Body of pancreas (tissue), 4 donors: ENCODE measurements at places on chromosomes 12 and 14. TPM values are rescaled to one million over a fixed set of nuclear protein-coding genes. Genes with fewer than 3 reads are reported as not detected.
A peak's percentile ranks its signal among the peaks of the same experiment; 100 is the strongest.

- H3K4me1 ChIP-seq = no peaks in the 10 kb centered on the region
- H3K27ac ChIP-seq = no peak overlapping the region
- no peak for DNase-seq
These were observed 120.8 kb upstream of the PLXNC1 start for GRCh38 chr12:94027561-94027960.

GRCh38 chr14:50040401-50040775, 76.0 kb downstream of the VCPKMT start:
- no peak for DNase-seq
- H3K27ac ChIP-seq = no peak overlapping the region
- peaks cover 23% of the 10 kb centered on the region for H3K4me1 ChIP-seq
- H3K36me3 ChIP-seq = no peaks in the 10 kb centered on the region

DNA sequence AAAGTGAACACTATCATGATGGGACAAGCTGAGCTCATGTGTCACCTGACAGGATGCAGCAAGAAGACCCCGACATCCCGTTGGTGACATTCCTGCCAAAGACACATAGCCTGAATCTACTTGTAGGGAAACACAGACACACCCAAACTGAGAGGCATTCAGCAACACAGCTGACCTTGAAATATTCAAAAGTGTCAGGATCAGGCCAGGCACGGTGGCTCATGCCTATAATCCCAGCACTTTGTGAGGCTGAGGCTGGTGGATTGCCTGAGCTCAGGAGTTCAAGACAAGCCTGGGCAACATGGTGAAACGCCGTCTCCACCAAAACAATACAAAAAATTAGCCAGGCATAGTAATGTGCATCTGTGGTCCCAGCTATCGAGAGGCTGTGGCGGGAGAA, 232.0 kb upstream of the PLXNC1 start:
- no peak overlapping the region for H3K27ac ChIP-seq
- no peak for DNase-seq
- H3K4me1 ChIP-seq = no peaks in the 10 kb centered on the region
- H3K4me3 ChIP-seq = no peak overlapping the region
- H3K36me3 ChIP-seq = no peaks in the 10 kb centered on the region
- no peaks in the 10 kb centered on the region for H3K27me3 ChIP-seq

GRCh38 chr12:111436811-111437210, 31.1 kb downstream of the SH2B3 start:
- no peak for DNase-seq
- no peaks in the 10 kb centered on the region for H3K27me3 ChIP-seq
- H3K36me3 ChIP-seq = no peaks in the 10 kb centered on the region
- no peak overlapping the region for H3K27ac ChIP-seq
- H3K4me3 ChIP-seq = no peak overlapping the region

GRCh38 chr14:103296007-103296406, 38.0 kb upstream of the EIF5 start:
- H3K4me1 ChIP-seq = no peaks in the 10 kb centered on the region
- H3K4me3 ChIP-seq = no peak overlapping the region
- H3K27me3 ChIP-seq = no peaks in the 10 kb centered on the region

- DNase-seq = no peak
- no peak overlapping the region for H3K27ac ChIP-seq
These were observed 151.4 kb upstream of the AVPR1A start for GRCh38 chr12:63302269-63302940.

GRCh38 chr14:35949920-35950513, 123.9 kb downstream of the BRMS1L start:
- peaks cover 8% of the 10 kb centered on the region for H3K4me1 ChIP-seq
- H3K36me3 ChIP-seq = no peaks in the 10 kb centered on the region
- no peak overlapping the region for H3K4me3 ChIP-seq
- no peaks in the 10 kb centered on the region for H3K27me3 ChIP-seq
- no peak overlapping the region for H3K27ac ChIP-seq
- DNase-seq = peak; percentile 24

- peak; percentile 71 for DNase-seq
- H3K36me3 ChIP-seq = no peaks in the 10 kb centered on the region
- H3K4me3 ChIP-seq = no peak overlapping the region
- H3K27me3 ChIP-seq = no peaks in the 10 kb centered on the region
These were observed 53.4 kb downstream of the CYP46A1 start for GRCh38 chr14:99737451-99737951.

- no peak overlapping the region for H3K27ac ChIP-seq
- H3K36me3 ChIP-seq = no peaks in the 10 kb centered on the region
- H3K27me3 ChIP-seq = no peaks in the 10 kb centered on the region
- no peak for DNase-seq
- H3K4me3 ChIP-seq = no peak overlapping the region
These were observed 170.9 kb upstream of the PTPRQ start for GRCh38 chr12:80273144-80273543.

- H3K27ac ChIP-seq = no peak overlapping the region
- no peak overlapping the region for H3K4me3 ChIP-seq
- DNase-seq = no peak
- H3K4me1 ChIP-seq = peaks cover 18% of the 10 kb centered on the region
- H3K27me3 ChIP-seq = no peaks in the 10 kb centered on the region
These were observed 37.9 kb downstream of the PITPNM2 start for GRCh38 chr12:123113026-123113425.

- no peak overlapping the region for H3K27ac ChIP-seq
- no peak overlapping the region for H3K4me3 ChIP-seq
- no peaks in the 10 kb centered on the region for H3K4me1 ChIP-seq
- no peak for DNase-seq
These were observed 11.1 kb downstream of the BCL11B start for GRCh38 chr14:99260587-99261551.

DNA sequence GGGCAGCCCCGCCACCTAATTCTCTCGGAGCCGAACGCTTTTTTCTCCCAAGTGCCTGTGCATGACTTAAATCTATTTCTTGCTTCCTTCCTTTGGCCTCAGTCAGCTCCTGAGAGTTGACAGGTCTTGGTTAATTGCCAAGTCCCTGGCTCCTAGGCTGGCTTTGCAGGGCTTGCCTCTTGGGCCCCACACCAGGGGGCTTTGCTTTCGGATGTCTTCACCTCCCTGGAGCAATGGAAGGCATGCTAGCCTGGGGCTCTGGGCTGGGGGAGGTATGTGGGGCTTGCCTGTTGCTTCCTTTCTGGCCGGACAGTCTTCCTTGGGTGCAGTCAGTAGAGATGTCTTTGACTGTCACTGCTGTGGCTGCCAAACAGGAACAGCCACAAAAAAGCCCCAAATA, 2.2 kb upstream of the KRT80 start:
- DNase-seq = peak; percentile 42
- H3K4me3 ChIP-seq = no peak overlapping the region
- no peaks in the 10 kb centered on the region for H3K27me3 ChIP-seq

DNA sequence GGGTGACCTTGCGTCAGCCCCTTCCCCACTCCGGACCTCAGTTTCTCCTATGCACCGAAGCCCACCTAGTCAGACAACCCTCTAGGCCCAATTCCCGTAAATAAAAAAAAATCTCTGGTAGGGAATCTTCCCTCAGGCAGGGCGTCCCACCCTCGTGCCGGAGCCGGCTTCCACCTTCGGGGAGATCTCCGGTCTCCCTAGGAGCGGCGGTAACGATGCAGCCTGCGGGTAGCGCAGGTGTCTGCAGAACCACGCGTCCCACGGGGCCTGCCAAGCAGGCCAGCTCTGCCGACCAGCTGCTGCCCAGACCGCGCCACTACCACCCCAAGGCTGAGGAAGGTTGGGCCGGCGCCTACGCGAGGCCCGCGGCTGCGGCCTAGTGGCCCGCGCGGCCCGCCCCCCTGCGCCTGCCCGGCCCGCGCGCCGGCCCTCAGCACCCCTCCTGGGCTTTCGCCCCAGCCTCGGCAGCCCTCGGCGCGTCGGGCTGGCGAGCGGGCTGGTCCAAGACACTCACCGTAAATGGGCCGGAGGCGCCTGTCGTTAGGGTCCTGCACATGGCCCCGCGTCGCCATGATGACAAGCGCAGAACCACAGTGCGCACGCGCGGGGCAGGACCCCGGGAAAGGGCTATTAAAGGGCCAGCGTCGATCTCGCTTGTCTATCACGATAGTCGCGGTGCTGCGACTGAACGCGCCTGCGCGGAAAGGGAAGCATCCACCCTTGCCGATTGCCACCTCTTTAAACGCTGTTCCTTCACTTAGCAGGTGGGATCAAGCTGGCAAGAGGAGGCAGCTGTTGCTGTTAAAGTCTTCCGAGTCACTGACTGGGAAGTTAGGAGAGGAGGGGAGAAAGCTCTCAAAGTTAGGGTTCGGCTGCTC, at the start of gene NAA25:
NAA25 (minus strand) TSS at position 582 of the 878 bp plus-strand sequence; CDS start at position 572, 10 bp downstream.
- H3K27me3 ChIP-seq = no peaks in the 10 kb centered on the region
- peak; percentile 92 for DNase-seq
- no peaks in the 10 kb centered on the region for H3K36me3 ChIP-seq
- H3K27ac ChIP-seq = peak within 1 kb of the TSS; percentile 98

DNA sequence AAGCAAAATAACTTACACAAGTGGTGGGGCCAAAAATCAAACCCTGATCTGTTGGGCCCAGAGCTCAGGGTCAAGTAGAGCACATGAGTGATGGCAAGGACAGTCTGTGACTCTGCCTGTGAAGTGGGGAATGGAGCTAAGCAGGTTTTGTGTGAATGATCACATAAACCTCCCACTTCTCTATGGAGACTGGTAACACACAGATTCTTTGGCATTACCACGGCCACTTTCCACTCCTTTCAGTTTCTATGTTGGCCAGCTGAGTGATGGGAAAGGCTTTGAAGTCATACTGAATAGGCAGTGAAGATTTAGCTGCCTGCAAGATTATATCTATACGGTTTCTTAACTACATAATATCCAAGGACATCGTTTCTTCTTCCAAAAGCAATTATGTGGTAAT, 97.9 kb downstream of the ARMH4 start:
- no peak overlapping the region for H3K27ac ChIP-seq
- no peak overlapping the region for H3K4me3 ChIP-seq
- no peaks in the 10 kb centered on the region for H3K36me3 ChIP-seq
- no peaks in the 10 kb centered on the region for H3K27me3 ChIP-seq

GRCh38 chr14:44981198-44981597, 19.2 kb downstream of the TOGARAM1 start:
- no peak overlapping the region for H3K27ac ChIP-seq
- no peak for DNase-seq

- DNase-seq = no peak
- no peaks in the 10 kb centered on the region for H3K36me3 ChIP-seq
- H3K27me3 ChIP-seq = no peaks in the 10 kb centered on the region
- H3K4me1 ChIP-seq = no peaks in the 10 kb centered on the region
These were observed 39.6 kb upstream of the TRAF3 start for GRCh38 chr14:102737402-102738372.

GRCh38 chr12:4111010-4111409, 162.6 kb upstream of the CCND2 start:
- H3K27ac ChIP-seq = no peak overlapping the region
- no peak for DNase-seq
- no peak overlapping the region for H3K4me3 ChIP-seq
- no peaks in the 10 kb centered on the region for H3K27me3 ChIP-seq

DNA sequence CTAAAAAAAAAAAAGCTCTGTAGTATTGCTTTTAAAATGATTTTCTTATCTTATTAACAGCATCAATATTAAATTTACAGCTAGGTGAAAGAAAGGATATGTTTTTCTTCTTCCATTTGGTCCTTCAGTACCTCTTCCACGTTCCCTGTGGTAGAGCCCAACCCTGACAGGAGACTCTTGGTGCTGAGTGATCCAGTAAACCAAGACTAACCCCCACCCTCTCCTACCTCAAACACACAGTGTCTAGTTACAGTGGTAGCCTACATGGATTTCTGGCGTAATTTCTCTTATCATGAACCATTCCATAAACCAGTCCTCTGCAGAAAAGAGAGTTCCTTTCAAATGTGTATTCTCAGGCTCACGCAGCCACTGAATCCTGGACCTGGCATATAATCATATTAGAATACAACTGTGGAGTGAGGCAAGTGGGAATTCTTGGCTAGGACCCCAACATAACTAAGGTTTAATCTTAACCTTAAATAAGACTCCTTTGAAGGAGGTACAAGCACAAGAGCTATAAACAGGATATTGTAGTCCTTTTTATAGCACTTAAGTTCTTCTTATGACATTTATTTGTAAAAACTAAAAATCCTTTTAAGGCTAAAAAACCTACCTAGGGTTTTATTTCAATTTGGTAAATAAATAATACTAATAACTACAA, 27.1 kb downstream of the TXNRD1 start:
- H3K4me1 ChIP-seq = no peaks in the 10 kb centered on the region
- H3K4me3 ChIP-seq = no peak overlapping the region
- no peaks in the 10 kb centered on the region for H3K36me3 ChIP-seq
- H3K27me3 ChIP-seq = no peaks in the 10 kb centered on the region
- no peak for DNase-seq
- no peak overlapping the region for H3K27ac ChIP-seq

GRCh38 chr12:3437986-3438385, 53.0 kb upstream of the PRMT8 start:
- no peak overlapping the region for H3K27ac ChIP-seq
- H3K36me3 ChIP-seq = no peaks in the 10 kb centered on the region
- no peak for DNase-seq
- no peaks in the 10 kb centered on the region for H3K4me1 ChIP-seq

DNA sequence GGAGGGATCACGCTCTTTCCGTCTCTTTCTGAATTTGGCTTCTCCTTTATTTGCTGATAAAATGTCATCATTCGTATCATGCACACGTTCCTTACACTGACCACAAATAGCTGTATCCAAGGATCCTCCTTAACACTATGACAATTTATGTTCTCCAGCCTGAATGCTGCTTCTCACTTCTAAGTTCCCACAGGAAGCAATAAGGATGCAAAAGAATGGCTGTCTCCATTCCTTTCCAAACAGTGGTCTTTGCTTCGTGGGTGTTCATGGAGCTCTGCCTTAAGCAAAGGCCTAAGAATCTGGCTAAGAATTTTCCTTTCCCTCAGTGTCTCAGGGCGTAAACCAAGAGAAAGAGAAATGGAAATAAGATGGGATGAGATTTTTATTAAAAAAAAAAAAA, 200.2 kb downstream of the ITPR2 start:
- H3K27ac ChIP-seq = no peak overlapping the region
- H3K36me3 ChIP-seq = peaks cover 5% of the 10 kb centered on the region
- H3K4me1 ChIP-seq = peaks cover 7% of the 10 kb centered on the region

GRCh38 chr14:76706811-76707210, 54.5 kb upstream of the VASH1 start:
- H3K27me3 ChIP-seq = no peaks in the 10 kb centered on the region
- no peak overlapping the region for H3K4me3 ChIP-seq
- no peak overlapping the region for H3K27ac ChIP-seq
- H3K4me1 ChIP-seq = no peaks in the 10 kb centered on the region
- H3K36me3 ChIP-seq = no peaks in the 10 kb centered on the region
- no peak for DNase-seq

Gene DPPA3
- total RNA-seq = not detected

Gene TAS2R50
- 3.3 TPM for total RNA-seq

Gene KIF5A
- total RNA-seq = 1.3 TPM

Gene SLC6A13
- not detected for total RNA-seq

Gene TDRD9
- 2.0 TPM for total RNA-seq

Gene ALDH1L2
- 31.1 TPM for total RNA-seq

Gene HSPB8
- 14.8 TPM for total RNA-seq

Gene SYT1
- total RNA-seq = 1.0 TPM

Gene CPM
- 34.6 TPM for total RNA-seq

Gene GPR132
- total RNA-seq = not detected

Gene TM9SF1
- 57.9 TPM for total RNA-seq

Gene SLC35F4
- total RNA-seq = not detected

Gene CTSG
- not detected for total RNA-seq

Gene CLEC12A
- total RNA-seq = 0.99 TPM

Gene SIVA1
- 130 TPM for total RNA-seq

Gene CCDC177
- total RNA-seq = not detected

Gene PTGES3
- 56.0 TPM for total RNA-seq

Gene DNAJC22
- total RNA-seq = 10.9 TPM

Gene POTEG
- not detected for total RNA-seq

Gene ENDOU
- total RNA-seq = not detected
